NCI-H1092 treated with DMSO at 0.1 percent for 48 hours (cell line): ENCODE measurements at places on chromosomes 11 and 22.

DNA sequence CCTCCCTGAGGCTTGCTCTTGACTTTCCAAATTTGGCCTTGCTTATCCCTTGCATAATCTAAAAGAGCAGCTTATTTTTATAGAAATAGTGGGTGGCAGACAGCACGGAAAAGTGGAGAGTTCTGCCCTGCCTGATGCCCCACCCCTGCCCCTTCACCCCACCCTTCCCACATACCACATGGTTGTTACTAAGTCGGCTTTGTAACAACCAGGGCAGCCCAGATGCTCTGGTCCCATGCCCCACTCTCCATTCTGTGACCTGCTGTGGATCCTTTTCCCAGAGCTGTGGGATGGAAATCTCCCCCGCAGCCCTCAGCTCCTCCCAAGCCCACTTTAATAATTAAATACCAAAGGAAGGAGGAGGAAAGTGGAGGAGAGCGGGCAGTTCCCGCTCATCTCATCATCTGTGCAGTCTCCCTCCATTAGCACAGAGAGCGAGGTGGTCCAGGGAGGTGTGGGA, 10.9 kb downstream of the MRGPRF start:
- no peak for DNase-seq

- no peak for DNase-seq
Observed at GRCh38 chr22:30884211-30885000, 84.2 kb downstream of the MORC2 start.

DNA sequence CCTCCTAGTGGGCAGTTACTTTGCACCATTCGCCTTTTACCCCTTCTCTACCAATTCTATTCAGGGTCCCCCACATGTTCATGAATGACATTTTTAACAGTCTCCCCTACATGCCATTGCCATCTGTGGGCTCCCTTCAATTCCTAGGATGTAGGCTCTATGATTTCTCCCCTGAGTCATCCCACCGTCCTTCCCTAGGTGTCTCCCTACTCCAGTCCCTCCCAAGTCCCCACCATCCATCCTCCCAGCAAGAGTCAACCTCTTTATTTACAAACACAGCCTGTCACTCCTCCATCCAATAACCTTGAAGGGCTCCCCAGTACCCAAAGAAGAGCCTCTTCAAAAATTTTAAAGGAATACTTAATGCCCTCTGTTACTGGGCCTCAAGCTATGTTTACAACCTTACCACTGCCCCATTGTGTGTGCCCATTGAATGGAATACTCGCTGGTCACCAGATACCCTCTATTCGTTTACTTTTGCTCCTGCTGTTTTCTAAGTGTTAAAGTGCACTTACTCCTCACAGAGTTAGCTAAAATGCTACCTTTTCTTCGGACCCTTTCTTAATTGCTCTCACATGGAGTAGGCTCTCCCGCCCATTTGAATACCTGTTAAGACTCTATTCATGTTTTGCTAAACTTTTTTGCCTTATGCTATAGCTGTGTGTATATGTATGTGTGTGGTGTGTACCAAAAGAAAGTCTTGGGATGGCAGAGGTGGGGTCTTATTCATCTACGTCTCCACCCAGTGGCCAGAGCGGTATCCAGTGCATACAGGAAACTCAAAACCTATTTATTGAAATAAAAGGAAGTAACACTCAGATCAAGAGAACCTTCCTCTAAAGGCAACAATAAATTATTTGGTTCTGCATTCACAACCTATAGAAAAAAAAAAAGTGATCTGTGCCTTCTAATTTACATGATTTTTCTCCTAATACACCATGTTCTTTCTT, 235.8 kb upstream of the CCDC90B start:
- peak; percentile 29 for DNase-seq

GRCh38 chr11:1777737-1778136, 14.0 kb upstream of the CTSD start:
- DNase-seq = no peak

- no peak for DNase-seq
Observed at GRCh38 chr11:93054279-93054678, 84.8 kb downstream of the MTNR1B start.

GRCh38 chr22:23796461-23796860, 9.7 kb downstream of the SMARCB1 start:
- no peak for DNase-seq
